ENCODE measurements at places on chromosomes 3 and 15.
A peak's percentile ranks its signal among the peaks of the same experiment; 100 is the strongest.

GRCh38 chr15:69606921-69607500, 154.4 kb downstream of the RPLP1 start:
- DNase-seq: no peak

GRCh38 chr3:71008350-71008935, 575.1 kb downstream of the FOXP1 start:
- no peak for DNase-seq

DNA sequence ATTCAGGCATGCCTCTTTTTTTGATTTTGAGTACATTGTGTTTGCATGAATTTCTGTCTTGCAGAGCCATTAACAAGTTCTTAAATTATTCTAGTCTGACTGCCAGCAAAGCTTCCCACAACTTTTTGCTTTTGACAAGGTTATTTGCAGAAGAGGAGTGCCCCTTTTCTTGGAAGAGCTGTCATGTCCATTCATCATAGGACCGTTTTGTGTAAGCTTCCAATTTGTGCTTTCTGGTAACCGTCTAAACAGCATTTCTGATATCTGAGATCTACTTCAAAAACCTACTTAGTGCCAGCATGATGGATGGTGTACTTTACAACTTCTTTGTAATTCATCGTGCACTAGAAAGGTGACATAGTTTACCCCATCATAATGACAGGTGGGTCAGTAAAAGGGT, 379.7 kb downstream of the NAALADL2 start:
- DNase-seq: no peak

DNA sequence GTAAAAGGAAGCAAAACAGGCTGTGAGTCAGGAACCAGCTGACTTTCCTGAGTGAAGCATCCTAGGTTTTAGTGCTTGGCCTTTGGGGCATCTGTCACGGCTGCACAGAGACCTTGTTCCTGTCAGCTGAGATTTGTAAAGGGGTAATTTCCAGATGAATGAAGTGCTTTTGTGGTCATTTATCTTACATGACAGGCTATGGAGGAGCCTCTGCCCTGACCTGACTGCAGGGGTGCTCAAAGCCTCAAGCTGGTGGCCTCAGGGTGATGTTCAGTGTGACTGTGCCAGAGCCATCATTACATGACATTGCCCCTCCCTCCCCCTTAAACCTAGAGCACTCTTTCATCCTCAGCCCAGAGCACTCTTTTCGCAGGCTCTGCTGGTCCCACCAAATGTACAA, 132.5 kb downstream of the ARNT2 start:
- DNase-seq: no peak

- peak; percentile 46 for DNase-seq
These were observed 14.1 kb downstream of the FYCO1 start for GRCh38 chr3:45981346-45982074.

DNA sequence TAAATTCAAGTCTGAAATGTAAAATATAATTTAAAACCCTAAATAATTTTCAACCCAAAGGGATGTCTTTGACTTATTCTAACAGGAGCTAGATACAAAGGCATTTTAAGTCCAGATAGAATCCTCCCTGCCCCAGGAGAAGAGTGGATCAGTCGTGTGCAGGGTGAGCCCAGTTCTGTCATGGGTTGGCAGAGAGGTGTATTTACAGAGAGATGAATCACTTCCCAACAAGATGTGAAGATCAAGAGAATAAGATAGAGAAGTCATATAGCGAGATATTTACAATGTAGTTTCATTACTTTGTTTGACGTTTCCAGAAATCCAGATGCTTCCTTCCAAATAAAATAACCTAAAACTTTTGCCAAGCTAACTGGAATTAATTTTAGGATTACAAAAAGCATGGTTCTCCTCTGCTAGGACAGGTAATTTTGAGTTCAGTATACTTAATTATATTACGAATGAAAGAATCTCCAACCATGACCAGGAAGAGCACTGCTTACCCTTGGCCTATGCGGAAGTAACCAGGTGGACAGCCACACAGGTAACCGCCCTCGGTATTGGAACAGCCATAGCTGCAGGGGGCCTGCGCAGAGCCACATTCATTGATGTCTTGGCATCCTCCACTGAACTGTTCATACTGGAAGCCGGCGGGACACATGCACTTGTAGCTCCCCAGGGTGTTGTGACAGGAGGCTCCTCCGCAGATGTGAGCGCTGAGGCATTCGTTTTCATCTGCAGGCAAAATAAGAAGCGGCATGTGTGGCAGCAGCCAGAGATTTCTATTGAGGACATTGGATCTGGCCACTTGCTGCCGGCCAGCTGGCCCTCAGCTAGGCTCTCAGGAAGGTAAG, 84.0 kb downstream of the DUT start:
- peak; percentile 86 for DNase-seq

DNA sequence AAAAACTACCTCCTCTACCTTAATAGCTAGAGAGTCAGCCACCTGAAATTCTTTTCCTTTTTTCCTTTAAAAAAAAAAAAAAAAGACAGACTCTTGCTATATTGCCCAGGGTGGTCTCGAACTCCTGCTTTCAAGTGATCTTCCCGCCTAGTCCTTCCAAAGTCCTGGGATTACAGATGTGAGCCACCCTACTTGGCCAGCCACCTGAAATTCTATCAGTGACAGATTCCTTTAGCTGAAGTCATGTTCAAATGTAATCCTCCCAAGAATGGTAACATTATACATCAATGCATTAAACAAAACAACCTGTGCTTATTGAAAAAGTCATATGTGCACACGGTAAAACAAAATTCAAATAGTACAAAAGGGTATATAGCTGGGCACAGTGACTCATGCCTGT, 51.8 kb upstream of the ATOSA start:
- DNase-seq: no peak

- no peak for DNase-seq
These were observed 30.8 kb upstream of the GOLGA6L9 start for GRCh38 chr15:82398785-82399184.

DNA sequence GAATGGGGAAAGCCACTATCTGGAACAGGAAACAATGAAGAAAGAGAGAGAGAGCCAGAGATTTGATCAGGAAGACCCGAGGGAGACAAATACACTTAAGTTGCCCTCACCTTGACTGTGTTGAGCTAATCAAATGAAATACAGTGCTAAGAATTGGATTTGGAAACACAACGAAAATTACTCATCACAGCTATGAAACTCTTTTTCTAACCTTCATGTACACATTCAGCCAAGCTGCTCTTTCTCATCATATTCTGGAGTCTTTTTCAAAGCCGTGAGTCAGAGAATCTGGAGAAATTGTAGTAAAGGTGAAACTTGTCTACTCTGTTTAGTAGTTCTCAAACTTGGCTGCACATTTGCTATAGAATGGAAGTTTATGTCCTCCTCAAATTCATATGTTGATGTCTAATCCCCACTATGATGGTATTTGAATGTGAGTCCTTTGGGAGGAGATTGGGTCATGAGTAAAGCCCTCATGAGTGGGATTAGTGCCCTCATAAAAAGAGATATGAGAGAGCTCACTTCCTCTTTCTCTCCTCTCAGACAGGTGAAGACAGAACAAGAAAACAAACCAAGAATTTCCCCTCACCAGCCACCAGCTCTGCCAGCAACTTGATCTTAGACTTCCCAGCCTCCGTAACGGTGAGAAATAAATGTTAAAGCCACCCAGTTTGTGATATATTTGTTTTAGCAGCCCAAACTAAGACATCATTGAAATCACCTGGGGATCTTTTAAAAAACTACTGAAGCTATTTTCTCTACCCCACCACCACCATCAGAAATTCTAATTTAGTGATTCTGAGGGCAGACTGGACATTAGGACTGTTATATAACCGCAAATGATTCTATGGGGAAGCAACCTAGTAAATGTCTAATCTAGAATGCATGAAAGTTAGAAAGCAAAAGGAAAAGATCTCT, 143.6 kb upstream of the GRM7 start:
- DNase-seq: no peak

DNA sequence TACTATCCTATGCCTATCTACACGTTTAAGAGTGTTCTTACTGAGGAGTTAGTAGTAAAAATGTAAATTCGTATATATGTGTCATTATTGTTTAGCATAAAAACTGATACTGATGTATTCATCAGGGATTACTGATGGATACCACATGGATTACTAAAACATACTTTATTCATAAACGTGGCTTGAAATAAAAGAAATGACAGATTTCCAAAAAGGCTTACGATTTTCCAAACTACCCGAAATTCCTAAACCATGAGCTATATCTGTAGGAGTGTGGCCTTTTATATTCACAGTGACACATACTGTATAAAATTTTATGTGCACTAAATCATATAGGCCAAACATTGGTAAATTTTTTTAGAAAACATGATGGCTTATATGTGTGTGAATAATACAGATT, 6.9 kb downstream of the TSC22D2 start:
- peak; percentile 70 for DNase-seq

DNA sequence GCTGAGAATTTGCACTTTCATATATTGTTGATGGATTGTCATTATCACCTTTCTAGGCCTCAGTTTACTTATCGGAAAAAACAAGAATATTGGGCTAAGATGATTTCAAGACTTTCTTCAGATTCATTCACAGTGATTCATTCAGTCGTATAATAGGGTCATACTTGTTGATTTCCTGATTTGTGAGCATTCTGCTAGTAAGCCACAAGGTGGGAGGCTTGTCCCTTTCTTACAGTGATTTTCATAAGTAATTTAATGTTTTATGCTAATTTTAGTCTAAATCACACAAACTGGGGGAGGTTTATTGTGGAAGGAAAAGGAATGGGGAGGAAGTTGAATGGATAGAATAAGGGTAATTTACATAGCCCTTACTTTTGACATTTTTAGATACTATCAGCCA, 126.8 kb upstream of the GOLGA6L4 start:
- peak; percentile 33 for DNase-seq

GRCh38 chr3:167406876-167407492, 26.9 kb upstream of the ZBBX start:
- peak; percentile 84 for DNase-seq

- DNase-seq: peak; percentile 21
These were observed 72.5 kb upstream of the POLG start for GRCh38 chr15:89406940-89407607.

DNA sequence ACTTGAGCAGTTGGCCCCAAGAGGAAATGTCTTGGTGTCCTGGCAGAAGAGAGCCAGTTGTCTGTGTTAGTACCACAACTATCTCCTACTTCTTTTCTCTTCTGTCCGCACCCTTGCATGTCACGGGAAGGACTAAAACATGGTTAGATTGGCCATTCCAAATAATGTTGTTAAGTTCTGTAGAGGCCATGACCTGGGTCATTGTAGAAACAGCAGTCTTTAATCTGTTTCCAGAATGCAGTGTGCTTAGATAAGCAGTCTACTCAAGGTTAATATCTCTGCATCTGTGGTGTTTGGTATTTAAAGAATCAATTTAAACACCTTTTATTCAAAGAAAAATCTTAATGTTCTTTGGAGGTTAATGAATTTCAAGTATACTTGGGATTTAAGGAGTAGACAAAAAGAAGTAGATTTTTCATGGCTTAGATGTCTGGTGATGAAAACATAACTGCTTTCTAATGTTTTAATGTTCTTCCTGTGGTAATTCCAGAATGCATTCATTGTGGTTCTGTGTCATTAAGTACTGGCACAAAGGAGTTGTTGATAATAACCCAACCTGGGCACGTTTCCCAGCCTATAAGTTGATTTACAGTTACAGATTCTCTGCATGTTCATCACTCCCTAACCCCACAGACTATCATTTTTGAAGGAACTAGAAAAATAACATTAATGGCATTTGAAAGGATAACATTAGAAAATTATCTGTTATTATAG, 58.9 kb downstream of the TMEM108 start:
- no peak for DNase-seq

DNA sequence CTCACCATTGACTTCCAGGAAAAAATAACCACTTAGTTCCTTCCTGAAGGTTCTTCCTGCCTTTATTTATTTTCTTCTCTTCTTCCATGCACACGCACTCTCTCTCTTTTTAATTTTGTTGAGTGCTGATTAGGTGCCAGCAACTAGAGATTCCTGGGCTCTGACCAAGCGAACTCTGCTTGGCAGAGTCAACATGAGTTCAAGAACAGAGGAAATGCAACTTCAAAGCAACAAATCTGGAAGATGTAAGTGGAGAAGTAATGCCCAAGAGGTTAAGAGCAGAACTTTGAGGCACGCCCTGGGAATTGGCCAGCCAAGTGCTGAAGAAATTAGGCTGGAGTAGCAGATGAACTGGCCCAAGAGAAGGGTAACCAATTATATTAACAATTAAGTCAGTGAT, 8.5 kb downstream of the ERC2 start:
- no peak for DNase-seq

GRCh38 chr15:96293441-96293840, 37.1 kb upstream of the NR2F2 start:
- no peak for DNase-seq

- DNase-seq: no peak
These were observed 59.3 kb downstream of the NR1D2 start for GRCh38 chr3:24004171-24004938.

- DNase-seq: peak; percentile 79
These were observed 2.5 kb downstream of the RCCD1 start for GRCh38 chr15:90957031-90957790.

GRCh38 chr15:36977659-36978058, 122.7 kb downstream of the MEIS2 start:
- no peak for DNase-seq

GRCh38 chr3:169298247-169298992, 365.1 kb downstream of the MECOM start:
- no peak for DNase-seq

DNA sequence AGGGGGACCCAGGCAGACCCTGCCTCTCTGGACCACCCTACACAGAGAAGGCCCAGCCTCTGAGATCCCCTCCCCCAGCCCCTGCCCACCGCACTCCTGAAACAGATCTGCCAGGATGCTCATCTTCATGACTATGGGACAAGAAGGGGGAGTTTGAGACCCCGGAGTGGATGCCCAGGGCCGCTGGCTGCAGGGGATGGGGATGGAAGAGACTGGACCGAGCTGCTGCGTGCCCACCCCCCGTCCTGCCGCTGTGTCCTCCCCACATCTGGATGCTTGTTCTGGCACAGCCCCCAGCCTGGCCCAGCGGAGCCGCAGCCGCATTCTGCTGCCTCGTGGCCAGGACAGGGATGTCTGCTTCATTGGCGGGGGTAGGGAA, 30.3 kb upstream of the SEMA3F start:
- DNase-seq: peak; percentile 41

- DNase-seq: peak; percentile 24
These were observed 105.0 kb downstream of the TPRA1 start for GRCh38 chr3:127485396-127486170.

DNA sequence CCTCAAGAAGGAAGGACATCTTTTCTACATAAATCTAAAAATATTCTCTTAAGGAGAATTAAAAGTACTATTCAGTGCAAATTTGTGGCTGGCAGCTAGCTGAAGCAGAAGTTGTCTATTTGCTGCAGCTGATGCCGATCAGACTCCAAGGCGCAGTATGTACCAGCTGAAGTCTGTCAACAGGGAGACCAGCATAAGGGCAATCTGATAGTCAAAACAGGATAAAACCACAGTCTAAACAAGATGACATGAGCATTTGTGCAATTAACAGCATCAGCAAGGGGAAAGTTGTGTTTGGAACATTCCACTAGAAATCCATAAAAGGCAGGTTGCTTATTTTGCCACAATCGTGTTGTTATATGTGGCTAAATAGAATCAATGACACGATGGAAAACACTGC, 198.2 kb upstream of the ROBO2 start:
- DNase-seq: no peak
